Activated naive CD4-positive, alpha-beta T cell (primary cell): ENCODE measurements at places on chromosomes 1 and 21.

DNA sequence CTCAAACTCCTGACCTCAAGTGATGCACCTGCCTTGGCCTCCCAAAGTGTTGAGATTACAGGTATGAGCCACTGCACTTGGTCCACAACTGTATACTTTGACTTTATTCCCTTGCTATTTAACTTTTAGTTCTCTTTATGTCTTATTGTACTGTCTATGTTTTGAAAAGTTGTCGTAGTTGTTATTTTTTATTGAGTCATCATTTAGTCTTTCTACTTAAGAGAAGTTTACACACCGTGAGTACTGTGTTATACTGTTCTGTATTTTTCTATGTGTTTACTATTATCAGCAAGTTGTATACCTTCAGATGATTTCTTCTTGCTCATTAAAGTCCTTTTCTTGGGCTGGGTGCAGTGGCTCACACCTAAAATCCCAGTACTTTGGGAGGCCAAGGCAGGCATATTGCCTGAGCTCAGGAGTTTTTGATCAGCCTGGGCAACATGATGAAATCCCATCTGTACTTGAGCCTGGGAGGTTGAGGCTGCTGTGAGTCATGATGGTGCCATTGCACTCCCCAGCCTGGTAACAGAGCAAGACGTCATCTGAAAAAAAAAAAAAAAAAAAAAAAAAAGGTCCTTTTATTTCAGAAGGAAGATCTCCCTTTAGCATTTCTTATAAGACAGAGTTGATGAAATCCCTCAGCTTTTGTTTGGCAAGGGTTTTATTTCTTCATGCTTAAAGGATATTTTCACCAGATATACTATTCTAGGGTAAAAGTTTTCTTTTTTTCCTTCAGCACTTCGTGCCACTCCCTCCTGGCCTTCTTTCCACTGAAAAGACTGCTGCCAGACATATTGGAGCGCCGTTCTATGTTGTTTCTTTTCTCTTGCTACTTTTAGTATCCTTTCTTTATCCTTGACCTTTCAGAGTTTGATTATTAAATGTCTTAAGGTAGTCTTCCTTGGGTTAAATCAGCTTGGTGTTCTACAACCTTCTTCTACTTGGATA, 47.6 kb downstream of the TNFSF18 start:
- DNase-seq, result no peak

- DNase-seq, result no peak
These were observed 6.3 kb upstream of the LYST start for GRCh38 chr1:235873045-235873444.

- DNase-seq, result no peak
These were observed 33.8 kb downstream of the HHAT start for GRCh38 chr1:210362526-210362925.

DNA sequence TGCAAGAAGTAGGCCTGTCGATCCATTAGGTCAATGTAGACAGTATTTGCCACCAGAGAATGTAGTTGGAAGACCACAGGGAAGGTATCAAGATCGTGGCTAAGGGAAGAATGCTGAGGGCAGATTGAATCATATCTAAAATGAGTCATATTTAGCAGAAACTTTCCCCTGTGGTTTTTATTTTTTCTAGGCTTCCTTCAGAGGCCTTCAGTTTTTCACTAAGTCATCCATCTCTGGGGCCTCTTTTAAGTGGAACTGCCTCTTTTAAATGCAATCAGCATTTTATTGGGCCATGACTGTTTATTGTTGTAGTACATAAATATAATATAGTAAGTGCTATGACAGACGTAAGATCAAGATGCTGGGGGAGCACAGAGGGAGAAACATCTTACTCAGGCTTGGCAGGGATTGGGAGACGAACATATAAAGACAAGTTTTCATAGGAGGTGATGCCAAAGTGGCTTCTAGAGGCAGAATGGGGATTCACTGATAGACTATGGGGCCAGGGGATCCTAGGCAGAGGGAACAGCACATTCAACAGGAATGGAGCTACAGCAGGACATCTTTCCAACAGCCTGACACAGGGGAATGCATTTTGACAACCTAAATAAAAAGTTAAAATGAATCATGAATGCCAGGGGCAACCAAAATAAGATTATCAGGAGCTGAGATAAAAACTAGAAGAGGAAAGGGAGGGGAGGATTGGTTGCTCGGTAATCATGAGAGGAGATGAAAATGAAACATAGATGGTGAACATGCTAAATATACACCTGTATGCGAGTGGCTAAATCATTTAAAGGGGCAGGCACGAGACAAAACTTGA, 20.1 kb downstream of the UBE2U start:
- no peak for DNase-seq

DNA sequence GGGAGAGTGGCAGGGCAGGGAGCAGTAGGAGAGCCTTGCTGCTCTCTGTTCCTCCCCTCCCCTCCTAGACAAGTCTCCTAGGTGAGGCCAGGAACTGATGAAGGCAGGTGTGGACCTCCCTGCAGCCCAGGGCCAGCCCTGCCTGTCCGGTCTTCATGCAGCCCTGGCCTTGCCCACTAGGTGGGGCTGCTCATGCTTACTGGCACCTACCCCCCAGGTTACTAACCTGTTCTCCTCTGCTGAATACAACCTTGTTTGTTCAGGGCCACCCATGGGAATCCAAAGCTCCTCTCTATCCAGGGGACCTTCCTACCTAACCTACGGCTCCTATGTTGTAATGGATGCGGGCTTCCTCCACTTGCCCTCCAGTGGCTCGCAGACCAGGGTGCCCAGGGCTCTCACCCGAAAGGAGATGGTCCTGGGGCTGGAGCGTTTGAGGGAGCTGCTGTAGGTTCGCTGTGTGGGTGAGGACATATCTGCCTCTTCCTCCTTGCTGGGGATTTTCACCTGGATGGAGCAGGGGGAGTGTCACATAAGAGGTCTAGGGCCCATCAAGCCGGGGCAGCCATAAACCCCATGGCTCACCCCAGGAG, 7.9 kb upstream of the TNNT2 start:
- no peak for DNase-seq

DNA sequence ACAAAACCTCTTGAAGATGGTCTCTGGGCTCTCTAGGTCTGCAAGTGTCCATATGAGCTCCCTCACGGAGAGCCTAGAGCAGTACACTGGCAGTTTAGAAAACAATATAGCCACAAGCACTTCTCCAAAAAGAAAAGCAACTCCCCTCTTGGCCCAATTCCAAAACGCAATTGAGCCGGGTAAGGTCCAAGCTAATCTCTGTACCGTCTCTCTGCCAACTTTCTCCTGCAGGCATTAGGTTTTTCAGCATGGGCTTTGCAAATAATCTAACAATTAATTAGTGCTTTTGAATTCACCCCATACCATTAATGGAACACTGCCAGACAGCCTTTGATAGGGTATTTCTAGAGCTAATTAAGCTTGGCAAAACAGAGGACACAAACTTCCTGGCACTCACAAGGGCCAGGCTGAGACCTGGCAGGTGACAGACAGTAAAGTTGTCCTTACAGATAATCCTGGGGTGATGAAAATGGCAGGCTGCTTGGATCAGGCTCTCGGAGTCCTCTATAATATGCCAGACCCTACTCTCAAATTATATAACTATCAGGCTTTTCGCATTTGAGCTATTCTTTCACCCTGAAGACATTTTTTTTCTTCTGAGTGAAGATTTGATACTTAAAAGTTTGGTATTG, 39.8 kb downstream of the TGFBR3 start:
- DNase-seq, result no peak

DNA sequence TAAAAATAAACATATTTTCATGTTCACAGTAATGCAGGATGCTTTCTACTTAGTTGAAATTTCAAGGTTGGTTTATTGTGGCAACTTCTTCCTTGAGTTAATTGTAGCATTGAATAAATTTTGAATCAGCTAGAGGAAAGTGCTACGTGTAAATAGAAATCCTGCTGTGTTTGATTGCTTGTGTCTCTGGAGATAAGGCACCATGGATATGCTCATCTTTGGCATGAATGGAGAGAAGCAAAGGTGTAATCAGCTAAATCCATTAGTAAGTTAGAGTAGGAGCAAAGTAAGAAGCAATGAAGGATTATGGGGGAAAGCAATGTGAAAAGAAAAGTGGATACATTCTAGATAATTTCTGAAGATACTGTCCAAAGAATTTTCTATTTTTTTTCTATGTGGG, 331.1 kb downstream of the PTPRC start:
- DNase-seq, result no peak

- no peak for DNase-seq
These were observed 212.4 kb upstream of the SPAG17 start for GRCh38 chr1:118397496-118397859.

DNA sequence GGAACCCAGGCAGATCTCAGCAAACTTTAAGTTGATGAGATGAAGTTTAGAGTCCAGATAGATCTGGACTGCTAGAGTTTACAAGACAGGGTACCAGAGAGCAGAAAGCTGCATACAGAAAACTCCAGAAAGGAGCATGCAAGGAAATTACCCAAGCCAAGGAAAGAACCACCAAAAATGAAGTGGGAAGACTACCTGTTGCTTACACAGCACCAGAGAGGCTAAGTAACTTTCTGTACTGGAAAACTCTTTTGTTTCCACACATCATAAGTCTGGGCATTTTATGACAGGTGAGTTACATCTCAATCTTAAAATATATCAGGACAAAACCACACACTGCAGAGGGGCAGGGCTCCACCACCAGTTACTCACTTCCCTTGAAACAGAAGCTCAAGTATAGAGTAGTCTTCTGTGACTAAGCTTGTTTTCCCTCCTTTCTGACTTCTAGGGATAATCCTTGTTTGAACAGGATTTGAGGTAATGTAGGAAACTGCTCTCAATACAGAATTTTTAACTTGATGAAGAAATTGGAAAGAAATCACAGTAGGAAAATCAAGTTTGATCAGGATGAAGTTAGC, 17.4 kb upstream of the GJA9 start:
- DNase-seq, result no peak

GRCh38 chr1:199287647-199288046, 648.8 kb downstream of the PTPRC start:
- DNase-seq, result no peak

- no peak for DNase-seq
These were observed 25.3 kb downstream of the WLS start for GRCh38 chr1:68206848-68207689.

GRCh38 chr21:33455686-33456446, 23.9 kb downstream of the TMEM50B start:
- DNase-seq, result no peak

- no peak for DNase-seq
These were observed 3.1 kb downstream of the OLIG2 start for GRCh38 chr21:33028773-33029384.

DNA sequence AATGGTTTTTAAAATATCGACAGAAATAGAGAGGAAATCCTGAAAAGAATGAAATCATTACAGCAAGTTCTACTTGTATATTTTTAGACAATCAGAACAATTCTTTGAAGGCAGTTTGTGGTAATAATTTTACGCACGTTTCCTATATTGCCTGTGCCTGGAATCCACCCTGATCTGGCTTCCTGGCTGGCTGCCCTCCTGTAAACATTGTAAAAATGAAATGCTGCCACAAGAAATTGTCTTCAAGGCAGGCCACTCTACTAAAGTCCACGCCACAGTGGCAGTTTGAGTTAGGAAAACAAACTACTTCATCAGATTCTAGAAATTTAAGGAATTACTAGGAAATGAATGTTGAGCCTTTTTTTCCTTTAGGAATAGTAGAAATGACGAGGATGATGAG, 454.5 kb upstream of the NR5A2 start:
- DNase-seq, result no peak

- DNase-seq, result no peak
These were observed 49.9 kb downstream of the BACE2 start for GRCh38 chr21:41217671-41218385.

DNA sequence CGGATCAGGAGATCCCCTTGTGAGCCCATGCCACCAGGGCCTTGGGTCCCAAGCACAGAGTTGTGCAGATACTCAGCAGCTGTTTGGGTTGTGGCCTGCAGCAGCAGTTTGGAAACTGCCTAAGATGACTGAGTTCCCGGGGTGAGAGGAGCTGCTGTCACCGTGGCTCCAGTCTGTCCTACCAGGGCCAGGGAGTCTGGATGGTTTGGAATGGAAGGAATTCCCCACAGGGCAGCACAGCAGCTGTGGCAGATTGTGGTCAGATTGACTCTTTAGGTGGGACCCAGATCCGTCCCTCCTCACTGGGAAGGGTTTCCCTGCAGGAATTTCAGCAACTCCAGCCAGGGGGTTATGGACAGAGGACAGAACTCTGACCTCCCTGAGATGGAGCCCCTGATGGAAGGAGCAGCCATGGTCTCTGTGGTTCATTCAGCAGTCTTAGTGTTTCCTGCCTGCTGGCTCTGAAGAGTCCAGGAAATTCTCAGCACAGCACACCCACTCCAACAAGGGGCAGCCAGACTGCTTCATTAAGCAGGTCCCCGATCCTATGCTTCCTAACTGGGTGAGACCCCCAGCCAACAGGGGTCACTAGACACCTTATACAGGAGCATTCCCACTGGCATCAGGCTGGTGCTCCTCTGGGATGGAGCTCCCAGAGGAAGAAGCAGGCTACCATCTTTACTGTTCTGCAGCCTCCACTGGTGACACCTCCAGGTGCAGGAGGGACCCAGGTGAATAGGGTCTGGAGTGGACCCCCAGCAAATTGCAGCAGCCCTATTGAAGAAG, 51.5 kb upstream of the TNFSF4 start:
- no peak for DNase-seq
